ENCODE measurements at places on chromosomes 3 and 15. TPM values are rescaled to one million over a fixed set of nuclear protein-coding genes. Genes with fewer than 3 reads are reported as not detected.

The SKOR1 gene
- 0.75 TPM for total RNA-seq

DNA sequence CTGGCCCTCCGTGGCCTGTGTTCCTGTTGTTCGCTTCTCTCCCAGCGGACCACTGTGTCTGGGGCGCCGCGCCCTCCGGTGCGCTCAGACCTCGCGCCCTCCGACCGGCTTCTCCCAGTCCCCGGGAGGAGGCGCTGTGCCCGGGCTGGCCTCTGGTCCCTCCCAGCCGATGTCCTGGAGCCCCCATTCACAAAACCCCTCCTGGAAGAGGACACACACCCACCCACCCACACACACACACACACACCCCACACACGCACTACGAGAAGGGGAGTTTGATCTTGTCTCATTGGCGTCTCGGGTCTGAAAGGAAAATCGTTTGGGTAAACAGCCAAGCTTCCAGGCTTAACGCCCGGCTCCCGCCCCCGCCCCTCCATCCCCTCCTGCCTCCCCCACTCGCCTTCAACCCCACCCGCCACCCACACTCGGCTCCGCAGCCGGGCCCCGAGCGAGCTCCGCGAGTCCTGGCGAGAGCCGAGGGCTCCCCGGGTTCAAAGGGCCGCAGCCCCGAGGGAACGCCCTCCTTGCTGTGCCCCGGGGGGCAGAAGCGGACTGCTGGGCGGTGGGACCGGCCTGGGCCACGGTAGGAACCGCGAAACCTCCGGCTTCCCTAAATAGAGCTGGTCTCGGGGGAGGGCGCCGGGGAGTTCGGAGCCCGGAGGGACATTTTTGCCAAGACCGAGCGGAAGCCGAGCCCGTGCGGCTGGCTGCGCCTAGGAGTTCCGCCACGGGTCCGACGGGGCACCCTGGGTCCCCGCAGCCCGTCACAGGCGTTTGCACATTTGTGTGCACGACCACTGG, 23.6 kb downstream of the NR2F2 start:
- no peak for DNase-seq

DNA sequence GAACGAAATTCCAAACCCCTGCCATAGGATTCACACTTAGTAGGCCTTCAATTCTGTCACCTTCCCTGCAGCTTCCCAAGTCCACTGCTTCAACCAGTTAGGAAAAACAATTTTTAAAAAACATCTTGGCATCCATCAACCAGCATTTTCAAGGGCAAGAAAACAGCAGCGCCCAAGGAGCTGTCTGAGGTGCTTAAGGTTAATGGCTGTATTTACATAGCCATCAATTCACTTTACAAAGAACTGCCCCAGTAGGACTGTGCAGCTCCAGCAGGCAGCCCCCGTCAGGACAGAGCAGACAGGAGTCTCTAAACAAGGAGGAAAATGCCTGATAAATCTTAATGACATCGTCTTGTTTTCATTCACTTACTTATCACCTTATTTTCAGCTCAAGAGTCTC, 13.3 kb downstream of the TAFA4 start:
- peak; percentile 35 for DNase-seq

The LIPC gene
- 5.9 TPM for total RNA-seq

GRCh38 chr3:45232521-45232920, 6.4 kb upstream of the TMEM158 start:
- no peak for DNase-seq

GRCh38 chr15:76310475-76311099, 682 bp downstream of the ETFA start:
- no peak for DNase-seq
